ENCODE measurements at places on chromosomes 3 and 15.
A peak's percentile ranks its signal among the peaks of the same experiment; 100 is the strongest.

DNA sequence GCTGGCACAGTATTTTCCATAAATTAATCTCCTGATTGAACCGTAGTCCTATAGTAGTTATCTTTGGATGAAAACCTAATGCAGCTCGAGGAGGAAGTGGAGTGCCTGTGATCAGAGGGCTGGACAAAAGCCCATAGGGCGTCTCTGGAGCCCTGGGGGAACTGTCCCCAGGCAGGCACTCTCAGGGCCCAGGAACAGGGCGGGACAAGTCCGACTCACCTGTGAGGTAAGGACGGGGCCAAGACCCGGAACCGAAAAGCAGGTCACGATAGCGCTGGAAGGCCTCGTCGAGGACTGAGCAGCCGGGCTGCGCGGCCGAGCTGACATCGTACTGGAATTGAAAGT lies 341 bp downstream of the HEXA start:
- peak overlapping the region; percentile 73 for H3K27ac ChIP-seq
- H3K36me3 ChIP-seq, result no peaks in the 10 kb centered on the region
- no peak for DNase-seq
- H3K4me3 ChIP-seq, result peak overlapping the region; percentile 80
- H3K4me1 ChIP-seq, result peaks cover 12% of the 10 kb centered on the region
- H3K27me3 ChIP-seq, result no peaks in the 10 kb centered on the region

GRCh38 chr3:111871809-111872623 lies 13.0 kb downstream of the PHLDB2 start:
- DNase-seq, result no peak
- H3K4me3 ChIP-seq, result no peak overlapping the region
- H3K27ac ChIP-seq, result no peak overlapping the region
- no peaks in the 10 kb centered on the region for H3K4me1 ChIP-seq

- no peaks in the 10 kb centered on the region for H3K4me1 ChIP-seq
- H3K27ac ChIP-seq, result no peak overlapping the region
- no peaks in the 10 kb centered on the region for H3K36me3 ChIP-seq
- DNase-seq, result no peak
Observed at GRCh38 chr15:68618908-68619698, 40.3 kb downstream of the CORO2B start.

- no peaks in the 10 kb centered on the region for H3K36me3 ChIP-seq
- DNase-seq, result no peak
- no peak overlapping the region for H3K27ac ChIP-seq
- H3K27me3 ChIP-seq, result no peaks in the 10 kb centered on the region
- no peak overlapping the region for H3K4me3 ChIP-seq
Observed at GRCh38 chr3:59872128-59872527, 822.3 kb upstream of the CFAP20DC start.

DNA sequence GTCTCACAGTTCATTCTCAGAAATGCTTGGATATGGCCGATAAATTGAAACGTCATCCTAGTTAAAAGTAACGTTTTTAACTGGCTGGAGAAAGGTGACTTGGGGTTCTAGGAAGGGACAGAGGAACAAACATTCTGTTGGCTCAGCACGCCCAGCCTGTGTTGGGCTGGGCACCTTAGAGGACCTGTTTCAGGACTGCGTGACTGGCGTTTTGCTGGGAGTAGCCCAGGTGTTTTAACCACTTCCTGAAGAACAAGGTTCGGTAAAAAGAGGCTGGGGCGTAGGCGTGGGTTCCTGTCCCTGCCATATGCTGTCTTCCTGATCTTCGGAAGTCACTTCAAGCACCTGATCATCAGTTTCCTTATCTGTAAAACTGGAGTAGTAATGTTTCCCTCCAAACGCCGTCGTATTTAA lies 1.1 kb upstream of the TLNRD1 start:
- DNase-seq, result peak; percentile 90
- H3K27me3 ChIP-seq, result no peaks in the 10 kb centered on the region
- no peaks in the 10 kb centered on the region for H3K36me3 ChIP-seq

GRCh38 chr3:110344897-110345767 lies 726.5 kb upstream of the NECTIN3 start:
- no peaks in the 10 kb centered on the region for H3K36me3 ChIP-seq
- no peak for DNase-seq
- no peak overlapping the region for H3K4me3 ChIP-seq
- no peak overlapping the region for H3K27ac ChIP-seq
- no peaks in the 10 kb centered on the region for H3K4me1 ChIP-seq

GRCh38 chr3:30510596-30510995 lies 95.8 kb upstream of the TGFBR2 start:
- no peaks in the 10 kb centered on the region for H3K4me1 ChIP-seq
- no peak overlapping the region for H3K4me3 ChIP-seq
- no peak overlapping the region for H3K27ac ChIP-seq
- no peaks in the 10 kb centered on the region for H3K27me3 ChIP-seq
- H3K36me3 ChIP-seq, result no peaks in the 10 kb centered on the region

GRCh38 chr3:64530434-64531049 lies 157.3 kb downstream of the ADAMTS9 start:
- H3K4me1 ChIP-seq, result peaks cover 6% of the 10 kb centered on the region
- peak; percentile 60 for DNase-seq
- no peaks in the 10 kb centered on the region for H3K36me3 ChIP-seq
- no peak overlapping the region for H3K4me3 ChIP-seq

DNA sequence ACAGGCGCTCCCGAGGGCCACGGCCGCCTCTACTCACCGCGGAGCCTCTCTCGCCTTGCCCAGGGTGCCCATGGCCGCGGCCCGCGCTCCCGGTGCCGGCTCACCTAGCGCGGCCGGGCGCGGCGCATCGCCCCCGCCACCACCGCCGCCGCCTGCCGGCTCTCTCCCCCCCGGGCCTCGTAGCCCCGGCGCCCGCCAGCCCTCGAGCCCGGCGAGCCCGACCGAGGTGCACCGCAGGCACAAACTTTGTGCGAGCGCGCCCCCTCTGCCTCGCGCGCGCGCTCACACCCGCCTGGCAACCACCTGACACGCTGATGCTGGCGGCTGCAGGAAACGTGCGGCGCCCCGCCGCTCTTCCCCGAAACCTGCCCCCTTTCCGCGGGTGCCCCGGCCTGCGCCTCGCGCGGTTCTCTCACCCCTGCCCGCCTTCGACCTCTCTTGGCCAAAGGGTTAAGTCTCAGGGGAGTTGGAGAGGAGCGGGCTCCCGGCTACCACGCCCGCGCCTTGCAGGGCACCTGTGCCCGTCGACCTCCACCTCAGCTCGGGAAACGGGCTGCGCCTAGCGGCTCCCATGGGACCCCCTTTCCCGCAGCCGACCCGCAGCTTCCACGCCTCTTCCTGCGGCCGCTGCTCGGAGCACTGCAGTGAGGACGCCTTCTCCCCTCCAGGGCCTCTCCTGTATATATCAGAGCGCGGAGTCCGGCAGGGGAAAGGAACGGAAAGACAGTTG lies at the start of gene RASGRP1:
Gene RASGRP1 (minus strand): TSS at position 258 of the 730 bp plus-strand sequence. CDS start 186 bp downstream, at position 72.
- no peak within 1 kb of the TSS for H3K27ac ChIP-seq
- no peaks in the 10 kb centered on the region for H3K27me3 ChIP-seq
- peak within 1 kb of the TSS; percentile 71 for H3K4me3 ChIP-seq
- H3K36me3 ChIP-seq, result no peaks in the 10 kb centered on the region
- peak; percentile 83 for DNase-seq
- H3K4me1 ChIP-seq, result peaks cover 11% of the 10 kb centered on the region

DNA sequence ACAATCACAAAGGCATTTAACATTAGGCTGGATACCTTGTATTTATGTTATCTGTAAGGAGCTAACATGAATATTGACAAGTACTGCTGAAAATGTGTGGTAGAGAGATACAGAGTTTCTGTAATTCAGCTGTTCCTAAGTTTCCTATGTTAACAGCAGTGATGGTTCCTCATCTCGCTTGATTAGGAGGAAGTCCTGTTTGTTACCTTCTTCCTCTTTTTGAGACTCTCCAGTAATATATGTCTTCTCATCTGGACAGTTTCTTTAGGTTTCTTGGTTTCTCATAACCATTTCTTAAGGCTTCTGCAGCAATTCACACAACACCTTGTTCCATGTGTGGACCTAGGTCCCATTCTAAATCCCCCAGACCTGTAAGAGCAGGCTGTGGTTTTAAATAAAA lies 11.4 kb upstream of the PEX5L start:
- no peaks in the 10 kb centered on the region for H3K4me1 ChIP-seq
- no peak for DNase-seq
- no peaks in the 10 kb centered on the region for H3K36me3 ChIP-seq
